ENCODE measurements at places on chromosomes 7 and 10. TPM values are rescaled to one million over a fixed set of nuclear protein-coding genes. Genes with fewer than 3 reads are reported as not detected.

- no peak for DNase-seq
These were observed 87.0 kb upstream of the SLC25A13 start for GRCh38 chr7:96408881-96409280.

Gene LRMDA
- polyA plus RNA-seq, result 22.3 TPM

Gene HKDC1
- 34.1 TPM for polyA plus RNA-seq

- no peak for DNase-seq
These were observed 104.6 kb upstream of the LSM8 start for GRCh38 chr7:118079369-118079768.

- DNase-seq, result no peak
These were observed 61.4 kb downstream of the MGAM2 start for GRCh38 chr7:142172932-142173331.

Gene BEND7
- polyA plus RNA-seq, result 30.5 TPM

- DNase-seq, result no peak
These were observed 42.3 kb downstream of the PRKCQ start for GRCh38 chr10:6537770-6538169.

DNA sequence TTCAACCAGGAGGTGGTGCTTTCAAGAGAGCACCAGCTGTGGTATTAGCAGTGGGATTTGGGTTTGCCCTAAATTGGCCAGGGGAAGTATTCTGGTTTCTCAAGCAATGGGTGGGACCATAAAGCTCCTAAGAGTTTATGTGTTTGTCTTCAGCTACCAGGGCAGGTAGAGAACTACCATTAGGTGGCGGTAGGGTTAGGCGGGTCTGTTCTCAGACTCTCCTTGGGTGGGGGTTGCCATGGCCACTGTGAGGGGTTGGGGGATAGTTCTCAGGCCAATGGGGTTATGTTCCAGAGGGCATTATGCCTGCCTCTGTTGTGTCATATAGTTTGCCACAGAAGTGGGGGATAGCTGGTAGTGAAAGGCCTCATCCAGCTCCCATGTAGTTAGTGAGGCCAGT lies 47.7 kb upstream of the BICC1 start:
- no peak for DNase-seq

Gene PIP
- polyA plus RNA-seq, result not detected

Gene MYO3A
- 7.3 TPM for polyA plus RNA-seq

Gene LHFPL3
- 8.4 TPM for polyA plus RNA-seq

DNA sequence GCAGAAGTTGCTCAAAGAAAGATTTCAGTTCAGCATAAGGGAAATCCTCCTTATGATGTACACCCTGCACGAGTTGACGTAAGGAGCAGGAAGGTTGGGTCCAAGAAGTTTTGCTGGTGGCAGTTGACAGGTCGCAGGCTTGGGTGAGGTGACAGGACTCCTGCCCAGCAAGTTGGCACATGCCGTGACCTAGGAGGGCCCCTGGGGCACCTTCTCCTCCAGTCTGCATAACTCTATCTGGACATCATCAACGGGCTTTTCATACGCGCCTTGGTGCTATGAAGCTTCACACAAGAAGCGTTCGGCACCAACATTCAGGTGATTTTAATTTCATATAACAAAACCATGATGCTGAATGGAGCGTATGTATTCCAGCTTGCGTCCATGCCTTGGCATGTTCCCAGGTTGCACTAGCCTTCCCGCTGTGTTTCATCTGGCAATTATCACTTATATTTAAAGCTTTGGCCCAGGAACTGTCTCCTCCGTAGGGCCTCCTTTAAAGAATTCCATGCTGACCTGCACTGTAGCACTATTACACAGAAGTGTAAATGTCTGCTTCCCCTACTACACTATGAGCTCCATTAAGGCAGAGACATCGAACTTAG lies 651.6 kb upstream of the FOXK1 start:
- no peak for DNase-seq

DNA sequence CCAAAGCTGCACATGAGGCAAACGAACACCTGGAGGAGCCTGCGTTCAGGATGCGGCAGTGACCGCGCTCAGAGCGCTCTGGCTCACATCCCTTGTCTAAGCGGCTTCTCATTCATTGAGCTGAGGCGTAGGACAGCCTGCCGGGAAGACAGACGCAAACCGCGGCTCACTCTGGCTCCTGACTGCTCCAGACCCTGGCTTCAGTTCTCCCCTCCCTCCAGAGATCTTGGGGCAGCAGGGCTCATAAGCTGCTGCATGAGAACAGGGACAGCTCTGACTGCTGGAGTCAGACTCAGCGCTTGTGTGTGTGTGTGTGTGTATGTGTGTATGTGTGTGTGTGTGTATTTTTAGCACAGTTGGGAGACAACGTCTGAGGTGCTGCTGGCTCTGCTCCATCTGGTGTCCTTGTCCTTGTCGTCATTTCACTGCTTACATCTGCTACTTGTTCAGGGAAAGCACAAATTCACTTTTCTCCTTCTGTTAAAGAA lies 15.8 kb upstream of the LYZL2 start:
- DNase-seq, result no peak

DNA sequence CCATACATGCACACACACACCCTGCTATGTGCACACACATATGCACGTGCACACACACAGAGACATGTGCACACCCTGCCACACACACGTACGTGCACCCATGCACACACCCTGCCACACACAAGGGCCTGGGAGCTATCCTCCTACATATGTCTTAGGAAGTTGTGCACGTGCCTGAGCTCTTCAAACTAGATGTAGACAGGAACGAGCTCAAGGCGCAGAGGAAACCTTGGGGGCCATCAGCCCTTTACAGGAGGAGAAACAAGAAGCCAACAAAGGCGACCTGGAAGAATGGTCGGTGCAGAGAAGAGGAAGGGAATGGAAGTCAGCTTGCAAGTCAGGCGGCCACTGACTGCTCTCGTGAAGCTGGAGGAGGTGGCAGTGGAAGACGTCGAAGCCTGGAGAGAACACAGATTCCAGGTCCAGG lies 58.7 kb downstream of the AOC1 start:
- DNase-seq, result no peak

Gene EN2
- polyA plus RNA-seq, result 0.18 TPM

DNA sequence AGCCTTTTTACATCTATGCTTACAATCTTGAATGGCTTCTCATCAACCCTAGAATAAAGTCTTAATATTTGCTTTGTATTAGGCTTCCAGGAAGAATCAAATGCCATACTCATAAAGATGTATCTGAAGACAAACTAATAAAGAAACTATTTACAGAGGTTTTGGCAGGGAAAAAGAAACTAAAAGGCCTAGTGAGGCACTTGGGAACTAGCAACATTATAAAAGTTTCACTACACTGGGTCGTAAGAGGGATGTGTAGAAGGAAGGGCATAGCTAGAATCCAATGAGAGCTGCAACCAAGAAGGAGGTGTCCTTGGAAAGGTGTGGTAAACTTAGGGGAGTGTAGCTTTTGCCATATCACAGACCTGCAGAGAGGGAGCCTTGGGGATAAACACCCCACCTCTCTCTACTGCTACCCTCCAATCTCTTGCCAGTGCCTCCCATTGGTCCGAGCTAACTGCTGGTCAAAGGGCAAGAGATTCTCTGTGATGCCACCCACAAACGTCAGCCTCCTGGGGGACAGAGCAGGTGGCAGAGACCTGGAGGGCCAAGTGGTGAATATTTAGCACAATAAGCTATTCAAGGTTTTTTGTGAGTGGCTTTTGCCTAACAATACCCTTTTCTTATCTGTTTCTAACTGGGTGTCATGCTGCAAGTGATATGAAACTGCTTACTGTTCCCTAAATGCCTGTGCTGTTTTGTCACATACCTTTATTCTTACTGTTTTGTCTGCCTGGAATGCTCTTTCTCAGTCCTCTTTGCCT lies 60.7 kb downstream of the CPED1 start:
- DNase-seq, result no peak
